ENCODE measurements at places on chromosomes 6 and 20. TPM values are rescaled to one million over a fixed set of nuclear protein-coding genes. Genes with fewer than 3 reads are reported as not detected.

LPA gene
- not detected for total RNA-seq

DNA sequence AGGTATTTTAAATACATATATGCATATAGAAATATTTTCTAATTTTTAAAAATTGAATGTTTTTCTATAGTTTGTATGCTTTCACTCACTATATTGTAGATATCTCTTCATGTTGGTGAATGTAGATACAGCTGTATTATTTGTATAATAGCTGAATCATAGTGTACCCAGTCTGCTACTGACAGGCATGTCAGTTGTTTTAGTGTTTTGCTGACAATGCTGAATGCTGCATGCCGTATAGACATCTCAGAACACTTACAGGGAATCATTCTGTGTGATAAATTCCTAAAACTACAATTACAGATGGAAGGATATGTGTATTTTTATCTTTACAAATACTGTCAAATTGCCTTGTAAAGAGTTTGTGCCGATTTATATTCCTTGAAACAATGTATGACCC, 175.4 kb downstream of the SIM1 start:
- H3K27ac ChIP-seq = no peak overlapping the region
- no peaks in the 10 kb centered on the region for H3K27me3 ChIP-seq
- no peak for DNase-seq
- H3K36me3 ChIP-seq = no peaks in the 10 kb centered on the region

LTB gene
- 50.5 TPM for total RNA-seq

- H3K27me3 ChIP-seq = peaks cover 2% of the 10 kb centered on the region
- DNase-seq = no peak
- H3K4me1 ChIP-seq = no peaks in the 10 kb centered on the region
- no peak overlapping the region for H3K4me3 ChIP-seq
- no peaks in the 10 kb centered on the region for H3K36me3 ChIP-seq
- H3K27ac ChIP-seq = no peak overlapping the region
Observed at GRCh38 chr6:22361576-22361975, 64.7 kb upstream of the PRL start.

SLC44A4 gene
- total RNA-seq = 0.10 TPM

OSBPL2 gene
- 24.7 TPM for total RNA-seq

ATP5F1E gene
- 86.3 TPM for total RNA-seq

CAGE1 gene
- 0.25 TPM for total RNA-seq
